AG04449 (cell line): ENCODE measurements at places on chromosomes 2 and 18.

- DNase-seq: no peak
Measured at GRCh38 chr2:175766880-175767279, 235.2 kb downstream of the LNPK start.

GRCh38 chr18:67092141-67092540, 424.4 kb downstream of the DSEL start:
- no peak for DNase-seq

DNA sequence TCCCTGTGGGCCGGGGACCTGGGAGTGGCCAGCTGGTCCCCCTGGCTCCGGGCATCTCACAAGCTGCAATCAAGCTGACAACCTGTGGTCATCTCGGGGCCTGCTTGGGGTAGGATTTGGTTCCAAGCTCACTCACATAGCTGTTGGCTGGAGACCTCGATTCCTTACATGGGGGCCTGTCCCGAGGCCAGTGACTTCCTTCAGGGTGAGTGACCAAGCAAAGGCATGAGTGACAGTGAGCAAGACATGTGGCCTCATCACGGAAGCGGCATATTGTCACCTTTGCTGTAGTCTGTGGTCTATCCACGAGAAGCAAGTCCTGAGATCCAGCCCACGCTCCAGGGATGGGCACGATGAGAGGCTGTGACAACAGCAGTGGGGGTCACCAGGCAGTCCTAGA, 131.4 kb upstream of the ID2 start:
- no peak for DNase-seq

- no peak for DNase-seq
Measured at GRCh38 chr2:179021258-179021657, 28.7 kb downstream of the CCDC141 start.

- no peak for DNase-seq
Measured at GRCh38 chr2:202909394-202910192, 1.9 kb downstream of the WDR12 start.

DNA sequence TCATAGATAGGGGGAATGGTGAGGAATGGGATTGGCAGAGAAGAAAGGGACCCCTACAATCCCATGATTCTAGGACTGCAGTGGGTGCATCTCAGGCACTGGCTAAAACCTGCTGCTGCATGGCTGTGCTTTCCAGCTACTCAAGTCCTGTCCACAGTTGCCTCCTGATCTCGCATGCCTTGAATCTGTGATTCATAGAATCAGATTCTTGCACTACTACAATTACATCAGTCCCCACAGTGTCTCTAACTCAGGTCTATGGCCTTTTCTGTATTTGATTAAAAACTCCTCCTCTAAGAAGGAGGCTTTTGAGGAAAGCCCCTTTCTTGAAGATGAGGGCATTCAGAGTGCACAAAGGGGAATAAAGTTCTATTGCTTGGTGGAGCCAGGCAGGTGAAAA, 117.4 kb downstream of the LRATD1 start:
- no peak for DNase-seq
